Smooth muscle cell of the coronary artery (primary cell): ENCODE measurements at places on chromosomes 11 and 22. TPM values are rescaled to one million over a fixed set of nuclear protein-coding genes. Genes with fewer than 3 reads are reported as not detected.

The CTSF gene
- 11.3 and 50.3 TPM in 2 replicates for total RNA-seq

The CABP4 gene
- not detected in 2 replicates for total RNA-seq

The CSKMT gene
- 7.4 TPM in 2 replicates for total RNA-seq

The FAM180B gene
- 0.94 TPM in 1 of 2 replicates, not detected in the other for total RNA-seq

The OTOG gene
- not detected in 2 replicates for total RNA-seq
